ENCODE measurements at places on chromosomes 6 and 20. TPM values are rescaled to one million over a fixed set of nuclear protein-coding genes. Genes with fewer than 3 reads are reported as not detected.

DNA sequence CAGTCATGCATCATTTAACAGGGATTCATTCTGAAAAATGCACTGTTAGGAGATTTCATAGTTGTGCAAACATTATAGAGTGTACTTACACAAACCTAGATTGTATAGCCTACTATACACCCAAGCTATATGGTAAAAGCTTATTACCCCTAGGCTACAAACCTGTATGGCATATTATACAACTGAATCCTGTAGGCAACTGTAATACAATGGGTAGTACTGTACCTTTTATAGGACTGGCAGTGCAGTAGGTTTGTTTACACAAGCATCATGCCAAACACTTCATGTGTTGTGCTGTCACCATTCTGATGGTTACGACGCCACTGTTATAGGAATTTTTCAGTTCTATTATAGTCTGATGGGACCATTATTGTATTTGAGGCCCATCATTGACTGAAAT, 39.3 kb upstream of the KHDC1 start:
- no peak for DNase-seq

GRCh38 chr20:47223896-47224295, 132.6 kb downstream of the ZMYND8 start:
- DNase-seq, result no peak

PHACTR3 gene
- total RNA-seq, result not detected

DDO gene
- 0.43 TPM for total RNA-seq

DNA sequence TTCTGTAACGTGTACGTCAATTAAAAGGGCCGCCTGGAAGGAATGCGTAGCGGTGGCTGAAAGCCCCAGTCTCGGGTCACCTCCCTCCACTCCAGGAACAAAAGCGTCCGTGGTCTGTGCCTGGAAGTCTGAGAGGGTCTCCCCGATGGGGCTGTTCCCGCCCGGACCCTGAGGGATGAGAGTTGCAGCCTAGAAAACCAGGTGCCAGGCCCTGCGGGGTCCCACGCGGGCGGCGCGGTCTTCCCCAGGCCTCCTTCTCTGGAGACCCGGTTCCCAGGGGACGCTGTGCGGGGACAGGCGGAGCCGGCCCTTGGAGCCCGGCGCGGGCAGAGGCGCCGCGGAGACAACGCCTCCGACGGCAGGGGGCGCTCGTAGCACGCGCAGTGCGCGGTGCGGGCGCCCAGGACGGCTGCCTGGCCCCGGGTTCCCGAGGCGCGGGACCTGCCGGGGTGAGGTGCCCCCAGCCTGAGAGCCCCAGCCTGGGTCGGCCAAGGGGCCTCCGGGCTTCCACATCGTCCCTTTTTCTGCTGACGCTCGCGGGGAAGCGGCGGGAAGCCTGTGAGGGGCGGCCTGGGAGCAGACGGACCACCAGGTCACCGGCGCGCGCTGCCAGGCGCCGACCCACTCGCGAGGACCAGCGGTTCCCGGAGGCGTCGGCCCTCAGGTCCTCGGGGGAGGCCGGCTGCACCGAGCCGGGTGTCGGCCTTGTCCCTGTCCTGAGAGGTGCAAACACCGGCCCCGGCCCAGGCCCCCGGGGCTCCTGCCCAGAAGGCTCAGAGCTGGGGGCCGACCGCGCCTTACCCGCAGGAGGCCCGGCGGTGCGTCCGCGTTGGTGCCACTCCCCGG, 5.3 kb upstream of the FOXC1 start:
- peak; percentile 58 for DNase-seq

- DNase-seq, result no peak
Measured at GRCh38 chr6:67956352-67956751, 678.7 kb upstream of the ADGRB3 start.

RAMACL gene
- 0.15 TPM for total RNA-seq

LAMP5 gene
- total RNA-seq, result not detected

GRCh38 chr6:106168097-106168888, 82.2 kb downstream of the PRDM1 start:
- no peak for DNase-seq

DNA sequence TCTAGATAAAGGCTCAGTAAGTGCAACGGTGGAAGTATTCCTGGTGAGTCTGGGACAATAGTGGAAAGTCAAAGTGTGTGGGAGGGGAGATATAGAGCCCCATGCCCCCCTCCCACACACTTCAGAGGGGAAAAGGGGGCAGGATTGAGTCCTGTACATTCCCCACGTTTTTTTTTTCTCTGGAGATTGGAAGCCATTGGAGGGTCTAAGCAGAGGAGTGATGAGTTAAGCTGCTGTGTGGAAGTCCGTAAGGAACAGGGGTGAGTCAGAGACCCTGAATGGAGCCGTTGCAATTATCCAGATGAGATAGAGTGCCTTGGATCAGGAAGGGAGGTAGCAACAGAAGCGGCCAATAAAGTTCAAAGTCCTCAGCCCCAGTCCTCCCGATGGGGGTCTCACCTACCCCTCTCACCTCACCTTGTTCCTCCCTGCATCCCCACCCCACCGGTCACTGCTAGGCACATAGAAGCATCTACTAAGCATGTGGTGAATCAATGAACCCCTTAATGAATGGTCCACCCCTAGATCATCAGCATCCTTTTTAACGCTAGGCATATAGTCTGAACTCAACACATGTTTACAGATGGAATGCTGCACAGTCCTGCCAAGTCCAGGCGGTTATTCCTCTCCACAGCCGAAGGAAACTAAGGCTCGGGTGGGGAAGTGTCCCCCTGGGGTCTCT, 662 bp upstream of the SLC9A8 start:
- DNase-seq, result peak; percentile 68

DNA sequence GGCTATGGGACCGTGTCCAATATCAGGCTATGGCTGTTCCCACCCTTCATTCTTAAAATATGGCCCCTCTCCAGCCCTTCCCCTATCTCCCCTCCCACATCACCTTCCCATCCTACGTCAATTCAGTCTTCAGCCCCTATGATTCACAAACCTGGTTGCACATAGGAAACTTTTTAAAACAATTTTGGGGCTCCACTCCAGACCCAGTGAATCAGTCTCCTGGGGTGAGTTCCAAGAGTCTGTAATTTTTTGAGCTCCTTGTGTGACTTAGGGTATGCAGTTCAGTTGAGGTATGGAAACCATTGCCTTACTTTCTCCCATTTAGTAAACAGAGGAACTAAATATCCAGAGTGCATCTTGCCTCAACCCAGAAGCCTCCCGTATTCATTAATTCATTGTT, 5.5 kb downstream of the HNF4A start:
- no peak for DNase-seq

- DNase-seq, result no peak
Measured at GRCh38 chr20:17612287-17612991, 42.6 kb downstream of the DSTN start.

ARFGEF3 gene
- total RNA-seq, result 8.8 TPM

MDFI gene
- total RNA-seq, result 176 TPM

MMP24 gene
- not detected for total RNA-seq

WFDC10B gene
- total RNA-seq, result not detected

- no peak for DNase-seq
Measured at GRCh38 chr6:25341203-25341552, 62.0 kb downstream of the CARMIL1 start.

- no peak for DNase-seq
Measured at GRCh38 chr20:1272368-1273100, 6.4 kb downstream of the SNPH start.

FOXA2 gene
- 3.2 TPM for total RNA-seq

DNA sequence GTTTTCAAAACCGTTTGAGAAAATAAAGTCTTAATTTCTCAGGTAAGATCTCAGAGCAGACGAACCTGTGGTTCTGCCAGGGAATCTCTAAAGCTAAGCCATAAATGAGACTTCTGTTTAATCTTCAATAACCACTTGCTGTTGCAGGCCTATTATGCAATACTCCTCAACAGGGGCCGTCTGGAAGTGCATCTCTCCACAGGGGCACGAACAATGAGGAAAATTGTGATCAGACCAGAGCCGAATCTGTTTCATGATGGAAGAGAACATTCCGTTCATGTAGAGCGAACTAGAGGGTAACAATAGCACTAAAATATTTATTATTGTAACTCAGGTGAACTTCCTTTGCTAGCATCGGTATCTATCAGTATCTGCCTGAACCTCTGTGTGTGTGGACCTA, 223.7 kb downstream of the ARHGAP18 start:
- no peak for DNase-seq

DNA sequence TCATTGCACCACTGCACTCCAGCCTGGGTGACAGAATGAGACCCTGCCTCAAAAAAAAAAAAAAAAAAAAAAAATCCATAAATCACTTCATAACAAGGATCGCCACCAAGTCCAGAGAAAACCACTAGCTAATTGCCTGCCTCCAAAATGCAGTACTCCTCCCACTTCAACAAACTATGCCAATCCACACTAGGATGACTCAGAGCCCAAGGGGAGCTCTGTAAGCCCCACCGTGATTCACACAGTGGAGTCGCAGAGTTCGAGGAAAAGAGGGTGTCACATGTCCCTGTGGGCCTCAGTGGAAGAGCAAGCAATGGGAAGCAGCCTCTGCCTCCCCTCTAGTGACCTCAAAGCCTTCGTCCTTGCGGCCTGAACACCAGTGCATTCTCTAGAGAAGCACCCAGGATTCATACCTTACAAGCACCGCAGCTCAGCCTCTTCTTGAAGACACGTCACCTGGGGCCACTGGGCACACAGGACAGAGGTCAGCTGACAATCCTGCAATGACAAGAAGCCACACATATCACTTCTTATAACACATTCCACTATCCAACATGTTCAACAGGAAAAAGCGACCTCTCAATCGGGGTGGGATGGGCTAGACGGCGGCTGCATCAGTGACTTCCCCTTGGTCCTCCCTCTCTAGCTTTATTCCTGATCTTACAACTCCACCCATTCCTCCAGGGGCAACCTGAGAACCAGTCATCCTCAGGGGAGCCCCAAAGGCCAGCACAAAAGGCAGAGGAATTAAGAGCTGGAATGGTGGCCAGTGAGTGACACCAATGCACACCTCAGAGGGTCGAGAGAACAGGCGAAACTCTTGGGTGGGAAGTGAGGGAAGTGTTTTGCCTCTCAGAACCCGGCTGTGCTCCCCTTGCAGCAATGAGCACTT, 8.9 kb downstream of the SNHG17 start:
- peak; percentile 54 for DNase-seq

DNA sequence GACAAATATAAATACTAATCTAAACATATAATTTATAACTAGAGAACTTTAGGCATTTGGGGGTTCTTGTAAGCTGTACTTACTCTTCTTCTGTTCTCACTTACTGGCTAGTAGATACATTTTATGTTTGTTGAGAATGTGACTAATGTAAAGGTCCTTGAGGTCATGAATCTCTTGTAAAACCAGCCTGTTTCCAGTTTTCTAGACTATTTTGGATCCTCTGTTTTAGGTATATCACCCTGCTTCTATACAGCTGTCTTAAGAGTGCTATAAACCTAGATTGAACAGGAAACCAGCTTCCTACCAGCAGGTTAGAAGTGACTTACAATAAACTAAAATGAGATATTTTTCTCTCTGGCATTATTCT, 134.2 kb downstream of the PLCB4 start:
- no peak for DNase-seq

- DNase-seq, result no peak
Measured at GRCh38 chr6:142822383-142822782, 122.6 kb downstream of the HIVEP2 start.

DNA sequence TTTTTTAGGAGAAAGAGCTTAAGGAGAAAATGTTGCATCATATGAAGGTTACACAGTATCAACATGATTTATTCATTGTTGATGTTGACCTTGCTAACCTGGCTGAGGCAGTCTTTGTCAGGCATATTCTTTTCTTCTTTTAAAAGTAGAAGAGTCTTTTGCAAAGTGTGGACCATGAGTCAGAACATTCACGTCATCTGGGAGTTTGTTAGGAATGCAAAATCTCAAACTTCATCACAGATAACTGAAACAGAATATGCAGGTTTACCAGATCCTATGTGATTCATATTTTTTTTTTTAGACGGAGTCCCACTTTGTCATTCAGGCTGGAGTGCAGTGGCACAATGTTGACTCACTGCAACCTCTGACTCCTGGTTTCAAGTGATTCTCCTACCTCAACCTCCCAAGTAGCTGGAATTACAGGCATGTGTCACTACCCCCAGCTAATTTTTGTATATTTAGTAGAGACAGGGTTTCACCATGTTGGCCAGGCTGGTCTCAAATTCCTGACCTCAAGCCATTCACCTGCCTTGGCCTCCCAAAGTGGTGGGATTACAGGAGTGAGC, 530.4 kb upstream of the BTBD3 start:
- DNase-seq, result no peak

- DNase-seq, result no peak
Measured at GRCh38 chr20:8077137-8077466, 55.0 kb upstream of the PLCB1 start.

DNA sequence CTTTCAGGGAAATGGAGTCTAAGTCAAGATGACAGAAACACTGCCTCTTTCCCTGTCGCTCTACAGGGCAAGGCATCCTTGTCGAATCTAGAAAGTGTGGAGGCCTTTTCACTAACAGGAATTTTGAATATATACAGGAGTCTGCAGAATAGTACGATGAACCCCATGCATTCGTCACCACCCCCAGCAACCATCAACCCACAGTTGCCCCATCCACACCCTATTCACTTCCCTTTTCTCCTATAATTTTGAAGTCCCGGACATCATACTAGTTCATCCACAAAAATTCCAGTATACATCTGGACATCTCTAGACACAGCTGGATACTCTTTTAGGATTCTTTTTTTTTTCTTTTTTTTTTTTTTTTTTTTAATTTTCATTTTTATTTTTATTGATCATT, 80.7 kb upstream of the RIN2 start:
- DNase-seq, result no peak

FANCE gene
- total RNA-seq, result 10.9 TPM

NR2E1 gene
- total RNA-seq, result 0.13 TPM

SLC16A10 gene
- total RNA-seq, result 31.2 TPM

DNA sequence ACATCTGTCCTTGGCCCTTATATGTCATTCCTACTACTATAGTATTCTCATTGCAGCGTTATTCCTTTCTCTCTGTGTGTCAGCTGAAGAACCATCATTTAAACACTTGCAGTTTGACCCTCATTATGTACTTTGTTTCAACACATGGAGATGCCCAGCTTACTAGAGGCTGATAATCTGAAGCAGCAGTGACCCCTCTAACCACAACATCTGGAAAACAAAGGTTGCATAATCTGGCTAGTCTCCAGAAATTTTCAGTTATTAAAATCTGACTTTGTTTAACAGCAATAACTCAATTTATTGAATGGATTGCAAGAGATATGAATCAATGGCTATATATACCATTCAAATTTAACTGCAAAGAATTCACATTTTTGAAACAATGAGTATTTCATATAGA, 6.6 kb upstream of the PHIP start:
- DNase-seq, result no peak
